ENCODE measurements at places on chromosomes 1 and 21. TPM values are rescaled to one million over a fixed set of nuclear protein-coding genes. Genes with fewer than 3 reads are reported as not detected.

Gene PAQR7
- total RNA-seq, result 4.2 TPM

DNA sequence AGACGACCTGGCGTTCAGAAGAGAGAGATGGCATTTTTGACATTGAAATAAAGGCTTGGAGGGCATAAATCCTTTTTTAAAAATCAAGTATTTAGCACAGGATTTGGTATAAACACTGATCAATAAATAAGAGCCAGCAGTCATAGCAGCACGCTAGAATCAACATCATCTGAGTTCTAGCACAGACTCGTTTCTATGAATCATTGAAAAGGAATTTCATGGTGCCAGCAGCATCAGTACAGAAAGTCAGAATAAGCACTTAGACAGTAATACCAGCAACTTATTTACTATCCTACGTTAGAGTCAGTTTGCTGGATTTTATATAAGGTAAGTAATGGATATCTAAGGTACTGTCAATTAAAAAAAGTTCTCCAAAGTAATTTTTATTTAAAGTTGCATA, 119.3 kb downstream of the HLCS start:
- no peak overlapping the region for H3K4me3 ChIP-seq
- no peak overlapping the region for H3K27ac ChIP-seq
- no peaks in the 10 kb centered on the region for H3K4me1 ChIP-seq
- H3K27me3 ChIP-seq, result no peaks in the 10 kb centered on the region

Gene IVNS1ABP
- total RNA-seq, result 134 TPM

GRCh38 chr1:55250399-55251075, 35.4 kb upstream of the USP24 start:
- no peak overlapping the region for H3K27ac ChIP-seq
- peaks cover 9% of the 10 kb centered on the region for H3K4me1 ChIP-seq
- H3K36me3 ChIP-seq, result no peaks in the 10 kb centered on the region
- H3K27me3 ChIP-seq, result no peaks in the 10 kb centered on the region
- H3K4me3 ChIP-seq, result no peak overlapping the region

GRCh38 chr1:44067266-44068250, 36.3 kb upstream of the SLC6A9 start:
- H3K4me3 ChIP-seq, result no peak overlapping the region
- DNase-seq, result no peak
- peaks cover 21% of the 10 kb centered on the region for H3K27me3 ChIP-seq
- H3K27ac ChIP-seq, result no peak overlapping the region

Gene PERM1
- not detected for total RNA-seq

GRCh38 chr1:164272156-164272555, 286.8 kb upstream of the PBX1 start:
- no peaks in the 10 kb centered on the region for H3K4me1 ChIP-seq
- H3K4me3 ChIP-seq, result no peak overlapping the region
- no peak overlapping the region for H3K27ac ChIP-seq
- no peaks in the 10 kb centered on the region for H3K27me3 ChIP-seq
- no peaks in the 10 kb centered on the region for H3K36me3 ChIP-seq
- no peak for DNase-seq

- no peak for DNase-seq
- no peak overlapping the region for H3K27ac ChIP-seq
- H3K27me3 ChIP-seq, result peaks cover 15% of the 10 kb centered on the region
- H3K4me1 ChIP-seq, result no peaks in the 10 kb centered on the region
- no peaks in the 10 kb centered on the region for H3K36me3 ChIP-seq
- H3K4me3 ChIP-seq, result no peak overlapping the region
Measured at GRCh38 chr1:100799548-100799947, 80.0 kb downstream of the VCAM1 start.

Gene SH3BGR
- 3.1 TPM for total RNA-seq

DNA sequence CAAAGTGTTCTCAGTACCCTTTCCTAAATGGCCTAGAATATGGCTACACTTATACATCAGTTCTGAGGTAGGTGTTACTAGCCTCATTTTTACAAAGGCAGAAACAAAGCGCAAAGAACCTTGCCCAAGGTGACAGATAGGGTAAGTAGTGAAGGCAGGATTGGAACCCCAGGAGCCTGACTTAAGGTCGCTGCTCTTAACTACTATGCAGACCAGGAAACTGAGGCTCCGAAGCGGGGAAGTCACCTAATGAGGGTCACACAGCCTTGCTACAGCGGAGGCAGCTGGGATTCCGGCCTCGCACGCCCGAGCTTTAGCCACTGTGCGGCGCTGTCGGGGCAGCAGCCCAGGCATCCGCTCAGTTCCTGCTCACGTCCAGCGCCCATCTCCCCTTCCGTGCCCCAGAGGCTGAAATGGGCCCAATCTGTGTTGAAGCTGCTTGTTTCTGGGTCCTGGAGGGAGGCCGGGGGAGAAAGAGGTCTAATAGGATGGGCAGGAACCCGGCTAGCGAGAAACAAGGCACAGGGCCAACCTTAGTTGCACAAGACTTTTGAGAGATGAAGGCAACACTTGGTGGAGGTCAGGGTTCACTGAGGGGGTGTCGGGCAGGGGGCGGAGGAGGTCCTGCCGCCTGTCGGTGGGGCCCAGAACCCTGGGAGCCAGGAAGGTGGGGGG, 1.4 kb upstream of the FOXD2 start:
- peaks cover 37% of the 10 kb centered on the region for H3K4me1 ChIP-seq
- H3K27me3 ChIP-seq, result peaks cover 13% of the 10 kb centered on the region
- peak overlapping the region; percentile 95 for H3K4me3 ChIP-seq
- H3K36me3 ChIP-seq, result peaks cover 12% of the 10 kb centered on the region

- H3K27ac ChIP-seq, result no peak overlapping the region
- H3K4me3 ChIP-seq, result no peak overlapping the region
- H3K4me1 ChIP-seq, result peaks cover 3% of the 10 kb centered on the region
- DNase-seq, result no peak
- H3K36me3 ChIP-seq, result no peaks in the 10 kb centered on the region
Measured at GRCh38 chr1:99269321-99269720, 5.0 kb downstream of the PLPPR4 start.

DNA sequence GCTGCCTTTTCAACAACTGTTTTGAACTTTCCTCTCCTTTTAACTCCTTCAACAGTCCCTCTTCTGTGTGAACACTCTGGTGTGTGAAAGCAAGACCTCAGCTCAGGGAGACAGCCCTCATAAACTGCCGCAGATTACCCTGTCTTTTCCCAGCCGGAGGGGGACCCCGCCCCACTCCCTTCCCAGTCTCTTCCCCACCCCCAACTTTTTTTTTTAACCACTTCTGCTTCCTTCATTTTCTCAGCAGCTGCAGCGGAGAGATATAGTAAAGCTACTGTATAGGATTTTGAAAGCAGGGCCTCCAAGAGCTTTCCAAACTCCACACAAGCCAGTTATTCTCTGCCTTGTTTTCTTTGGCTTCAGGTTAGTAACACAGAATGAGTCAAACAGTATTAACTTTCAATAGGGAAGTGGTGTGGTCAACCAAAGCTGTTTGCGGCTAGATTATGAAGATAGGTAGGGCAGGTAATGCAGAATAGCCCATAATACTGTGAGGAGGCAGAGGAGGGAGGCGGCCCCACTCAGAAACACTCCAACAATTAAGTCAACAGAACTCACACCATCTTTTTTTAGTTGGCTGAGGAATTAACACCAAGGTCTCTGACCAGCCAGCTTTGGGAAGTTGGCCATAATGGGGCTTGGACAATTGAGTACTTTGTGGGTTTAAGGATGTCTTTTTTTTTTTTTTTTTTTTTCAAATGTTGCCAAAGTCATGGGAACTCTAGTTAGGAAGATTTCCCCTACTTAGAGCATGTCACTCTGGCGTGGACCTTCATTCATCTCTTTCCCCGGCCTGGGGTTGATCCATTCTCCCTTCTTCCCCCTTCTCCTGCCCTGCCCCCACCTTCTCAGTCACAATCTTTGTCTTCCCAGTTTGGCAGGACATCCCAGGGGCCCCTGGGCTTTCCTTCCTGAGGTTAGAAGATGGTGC, 177.0 kb downstream of the CLIC6 start:
- H3K36me3 ChIP-seq, result peaks cover 38% of the 10 kb centered on the region
- H3K27ac ChIP-seq, result peak overlapping the region; percentile 66
- no peaks in the 10 kb centered on the region for H3K27me3 ChIP-seq
- H3K4me1 ChIP-seq, result peaks cover 51% of the 10 kb centered on the region
- H3K4me3 ChIP-seq, result peak overlapping the region; percentile 7

Gene HENMT1
- 25.8 TPM for total RNA-seq

- no peak overlapping the region for H3K4me3 ChIP-seq
- no peaks in the 10 kb centered on the region for H3K36me3 ChIP-seq
- peaks cover 8% of the 10 kb centered on the region for H3K4me1 ChIP-seq
- H3K27me3 ChIP-seq, result peaks cover 36% of the 10 kb centered on the region
- DNase-seq, result no peak
- no peak overlapping the region for H3K27ac ChIP-seq
Measured at GRCh38 chr1:53060579-53060978, 1.4 kb upstream of the PODN start.

Gene TACSTD2
- not detected for total RNA-seq

Gene IGFN1
- not detected for total RNA-seq

GRCh38 chr1:7831458-7831857, 21.4 kb downstream of the UTS2 start:
- no peaks in the 10 kb centered on the region for H3K27me3 ChIP-seq
- DNase-seq, result no peak

- H3K27me3 ChIP-seq, result peaks cover 9% of the 10 kb centered on the region
- H3K36me3 ChIP-seq, result no peaks in the 10 kb centered on the region
- H3K4me1 ChIP-seq, result peaks cover 1% of the 10 kb centered on the region
- no peak overlapping the region for H3K27ac ChIP-seq
Measured at GRCh38 chr1:114094363-114094634, 59.4 kb downstream of the SYT6 start.

Gene GBP6
- 0.81 TPM for total RNA-seq

- H3K27ac ChIP-seq, result no peak overlapping the region
- DNase-seq, result no peak
- H3K36me3 ChIP-seq, result no peaks in the 10 kb centered on the region
- no peaks in the 10 kb centered on the region for H3K27me3 ChIP-seq
Measured at GRCh38 chr1:96370757-96371156, 350.8 kb upstream of the PTBP2 start.

- H3K27ac ChIP-seq, result no peak overlapping the region
- DNase-seq, result no peak
- no peaks in the 10 kb centered on the region for H3K27me3 ChIP-seq
- H3K4me1 ChIP-seq, result peaks cover 23% of the 10 kb centered on the region
- H3K36me3 ChIP-seq, result peaks cover 8% of the 10 kb centered on the region
- H3K4me3 ChIP-seq, result no peak overlapping the region
Measured at GRCh38 chr1:153882296-153882912, 40.4 kb downstream of the GATAD2B start.

DNA sequence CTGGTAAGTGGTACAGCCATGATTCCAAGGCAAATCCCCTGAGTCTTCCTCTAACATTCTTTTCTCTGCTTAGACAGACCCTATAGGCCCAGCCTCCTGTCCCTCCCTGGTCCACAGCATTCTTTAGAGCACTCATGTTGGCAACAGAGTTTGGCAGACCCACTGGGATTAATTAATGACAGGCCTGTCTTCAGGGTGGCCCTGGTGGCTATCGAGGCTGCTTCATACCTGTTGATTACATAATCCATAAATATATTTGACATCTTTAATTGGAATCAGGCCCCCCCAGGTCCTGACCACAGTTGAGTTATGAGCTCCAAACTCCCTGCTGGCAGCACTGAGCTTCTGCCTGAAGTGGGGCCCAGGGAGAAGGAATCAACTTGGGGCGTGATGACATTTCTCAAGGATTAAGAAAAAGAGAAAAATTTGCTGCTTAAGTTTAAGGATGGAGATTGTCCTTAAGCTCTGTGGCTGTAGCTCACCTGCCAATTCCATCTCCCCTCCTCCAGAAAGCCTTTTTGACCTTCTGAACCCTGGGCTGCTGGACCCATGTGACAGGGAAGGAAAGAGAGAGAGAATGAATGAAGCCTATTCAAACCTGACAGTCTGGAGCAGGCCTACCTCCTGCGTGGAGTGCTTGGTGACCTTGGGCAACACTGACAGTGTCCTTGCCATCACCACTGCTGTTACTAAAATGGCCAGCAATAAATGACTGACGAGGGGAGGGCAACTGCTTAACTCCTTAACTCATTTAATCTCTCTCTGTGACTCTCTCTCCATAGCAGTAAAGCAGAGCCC, 156.6 kb downstream of the TRABD2B start:
- no peak overlapping the region for H3K27ac ChIP-seq
- H3K27me3 ChIP-seq, result peaks cover 3% of the 10 kb centered on the region
- DNase-seq, result no peak
- no peak overlapping the region for H3K4me3 ChIP-seq
- no peaks in the 10 kb centered on the region for H3K36me3 ChIP-seq

DNA sequence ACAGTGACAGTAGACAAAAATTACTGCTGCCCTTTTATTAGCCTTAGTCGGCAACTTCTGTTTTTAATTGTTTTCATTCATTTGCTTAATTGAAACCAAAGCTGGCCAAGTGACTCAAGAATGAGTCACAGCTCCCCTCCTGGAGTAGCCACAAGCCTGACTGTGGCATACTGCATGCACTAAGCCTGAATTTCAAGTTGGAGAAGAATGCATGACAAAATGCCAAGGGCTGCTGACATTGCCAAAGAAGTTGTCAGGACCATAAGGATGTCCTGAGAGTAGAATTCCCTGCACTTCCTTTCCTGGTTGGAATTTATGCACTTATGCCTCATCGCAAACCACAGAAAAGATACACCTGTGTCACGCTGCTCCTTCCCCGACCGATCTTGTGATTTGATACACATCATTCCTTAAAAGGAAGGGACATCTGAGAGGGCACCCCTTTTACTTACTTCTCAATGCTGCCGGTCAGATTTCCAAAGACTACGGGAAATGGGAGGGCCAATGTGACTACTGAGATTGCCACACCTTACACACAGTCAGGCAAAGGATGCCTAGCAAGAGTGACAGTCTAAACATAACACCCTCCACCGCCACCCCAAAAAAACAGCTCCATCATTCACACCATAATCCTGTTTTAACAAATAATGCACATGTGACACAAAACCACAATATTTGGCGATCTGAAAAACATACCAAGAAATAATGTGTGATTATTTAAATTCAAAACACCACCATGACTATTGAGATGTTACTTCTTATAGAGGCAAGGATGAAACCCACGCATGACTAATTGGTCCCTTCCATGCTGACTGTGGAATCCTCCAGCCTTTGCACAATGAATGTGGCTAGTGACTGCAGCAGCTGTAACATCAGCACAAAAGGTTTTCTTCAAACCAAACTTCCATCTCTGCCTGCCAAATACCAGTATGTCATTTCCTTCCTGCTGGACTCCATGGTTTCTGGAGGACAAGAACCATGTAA, 28.2 kb downstream of the VAV3 start:
- H3K4me1 ChIP-seq, result peaks cover 44% of the 10 kb centered on the region
- H3K4me3 ChIP-seq, result peak overlapping the region; percentile 49
- peak overlapping the region; percentile 64 for H3K27ac ChIP-seq
- DNase-seq, result peak; percentile 72
- no peaks in the 10 kb centered on the region for H3K27me3 ChIP-seq

DNA sequence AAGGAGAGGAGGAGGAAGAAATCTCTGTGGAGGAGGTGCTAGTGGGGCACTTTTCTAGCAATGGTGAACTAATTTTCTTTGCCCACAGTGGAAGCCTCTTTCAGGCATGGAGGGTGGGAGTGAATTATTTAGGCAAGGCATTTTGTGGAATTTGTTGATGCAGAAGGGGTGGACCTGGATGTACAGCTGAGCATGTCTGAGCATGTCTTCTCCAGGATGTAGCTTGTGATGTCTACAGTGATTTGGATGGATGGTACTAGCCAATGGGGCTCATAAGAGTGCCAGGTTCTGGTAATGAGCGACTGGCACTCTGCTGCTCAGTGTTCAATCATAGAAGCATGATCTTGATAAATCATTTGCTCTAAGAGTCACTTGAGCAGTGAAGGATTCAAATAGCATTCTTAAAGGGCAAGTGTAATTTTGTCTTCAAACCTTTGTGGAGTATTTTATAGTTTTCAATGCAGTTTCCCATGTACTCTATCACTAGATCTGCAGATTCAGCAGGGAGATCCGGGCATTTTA, 153.9 kb upstream of the LMO4 start:
- no peak overlapping the region for H3K4me3 ChIP-seq
- H3K27me3 ChIP-seq, result peaks cover 26% of the 10 kb centered on the region
- DNase-seq, result no peak

- no peaks in the 10 kb centered on the region for H3K36me3 ChIP-seq
- H3K4me3 ChIP-seq, result no peak overlapping the region
- H3K4me1 ChIP-seq, result peaks cover 4% of the 10 kb centered on the region
- no peak for DNase-seq
Measured at GRCh38 chr1:234529950-234530237, 50.9 kb upstream of the TARBP1 start.

Gene ADGRL2
- total RNA-seq, result not detected

Data from activated CD4-positive, alpha-beta memory T cell treated with anti-CD3 and anti-CD28 coated beads for 36 hours (primary cell).